ENCODE measurements at places on chromosomes 5 and 9. TPM values are rescaled to one million over a fixed set of nuclear protein-coding genes. Genes with fewer than 3 reads are reported as not detected.
A peak's percentile ranks its signal among the peaks of the same experiment; 100 is the strongest.

DNA sequence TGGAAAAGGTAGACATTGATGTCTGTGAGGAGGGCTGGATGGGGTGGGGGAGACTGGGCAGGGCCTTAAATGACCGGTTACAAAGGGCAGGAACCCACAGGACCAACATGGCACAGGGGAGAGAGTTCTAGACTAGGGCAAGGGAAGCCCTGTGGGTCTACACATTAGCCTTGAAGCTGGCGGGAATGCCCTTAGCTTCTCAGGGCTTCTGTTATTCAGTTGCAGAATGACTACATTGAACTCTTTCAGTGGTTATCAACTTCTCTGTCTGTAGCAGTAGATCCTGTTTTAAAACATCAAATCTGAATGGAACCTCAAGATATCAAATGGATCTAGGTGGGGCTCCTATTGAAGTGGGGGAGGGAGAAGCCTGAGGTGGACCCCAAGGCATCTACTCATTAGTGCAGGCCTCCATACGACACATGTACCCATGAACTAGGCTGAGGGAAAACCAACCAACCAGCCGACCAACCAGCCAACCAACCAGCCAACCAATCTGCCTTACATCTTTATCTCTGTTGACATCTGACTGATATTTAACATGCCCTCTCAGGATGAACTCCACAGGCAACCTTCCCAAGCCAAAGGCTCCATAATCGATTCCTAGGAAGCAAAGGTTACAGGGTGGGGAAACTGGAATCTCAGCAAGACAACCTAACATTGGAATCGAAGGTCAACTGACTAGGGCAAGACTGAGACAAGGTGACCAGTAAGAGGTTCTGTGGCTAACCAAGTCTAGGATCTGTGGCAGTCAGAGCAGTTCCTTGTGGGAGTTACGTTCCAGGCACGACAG is 48.3 kb downstream of the DAP start:
- no peaks in the 10 kb centered on the region for H3K27me3 ChIP-seq
- no peak for DNase-seq
- H3K4me1 ChIP-seq, result peaks cover 11% of the 10 kb centered on the region

The SLC34A3 gene
- not detected for total RNA-seq

GRCh38 chr9:14311956-14312685 is 1.8 kb downstream of the NFIB start:
- no peak for DNase-seq
- peaks cover 5% of the 10 kb centered on the region for H3K36me3 ChIP-seq
- H3K27ac ChIP-seq, result no peak overlapping the region
- no peak overlapping the region for H3K4me3 ChIP-seq
- H3K27me3 ChIP-seq, result peaks cover 55% of the 10 kb centered on the region
- H3K4me1 ChIP-seq, result peaks cover 18% of the 10 kb centered on the region

- no peaks in the 10 kb centered on the region for H3K27me3 ChIP-seq
- no peak overlapping the region for H3K4me3 ChIP-seq
- DNase-seq, result no peak
- H3K4me1 ChIP-seq, result no peaks in the 10 kb centered on the region
- H3K27ac ChIP-seq, result no peak overlapping the region
Observed at GRCh38 chr9:110191615-110192014, 16.3 kb downstream of the C9orf152 start.

- no peak for DNase-seq
- H3K27ac ChIP-seq, result no peak overlapping the region
- H3K27me3 ChIP-seq, result no peaks in the 10 kb centered on the region
Observed at GRCh38 chr9:78986446-78986845, 585.3 kb upstream of the TLE4 start.

- no peak overlapping the region for H3K4me3 ChIP-seq
- DNase-seq, result no peak
- no peaks in the 10 kb centered on the region for H3K4me1 ChIP-seq
- no peaks in the 10 kb centered on the region for H3K27me3 ChIP-seq
- H3K36me3 ChIP-seq, result no peaks in the 10 kb centered on the region
- no peak overlapping the region for H3K27ac ChIP-seq
Observed at GRCh38 chr5:36502608-36503007, 103.8 kb upstream of the SLC1A3 start.

DNA sequence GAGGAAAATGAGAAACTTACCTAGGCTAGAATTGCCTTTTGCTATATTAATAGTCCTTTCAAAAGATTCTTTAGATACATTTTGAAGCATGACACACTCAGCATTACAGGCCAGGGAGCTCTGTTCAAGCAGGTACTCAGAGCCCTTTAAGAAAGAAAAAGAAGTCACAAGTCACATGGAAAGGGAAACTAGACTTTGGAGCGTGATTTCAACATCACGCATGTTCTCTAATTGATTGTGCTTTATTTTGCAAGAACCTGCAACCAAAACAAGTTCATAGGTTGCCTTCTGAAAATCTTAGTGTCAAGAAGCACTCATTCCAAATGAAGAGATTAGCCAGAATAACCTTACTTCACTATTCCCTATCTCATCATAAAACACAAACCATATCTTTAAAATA is 103.8 kb downstream of the MPDZ start:
- no peak overlapping the region for H3K4me3 ChIP-seq
- H3K36me3 ChIP-seq, result no peaks in the 10 kb centered on the region
- no peak overlapping the region for H3K27ac ChIP-seq
- H3K4me1 ChIP-seq, result no peaks in the 10 kb centered on the region
- DNase-seq, result no peak

DNA sequence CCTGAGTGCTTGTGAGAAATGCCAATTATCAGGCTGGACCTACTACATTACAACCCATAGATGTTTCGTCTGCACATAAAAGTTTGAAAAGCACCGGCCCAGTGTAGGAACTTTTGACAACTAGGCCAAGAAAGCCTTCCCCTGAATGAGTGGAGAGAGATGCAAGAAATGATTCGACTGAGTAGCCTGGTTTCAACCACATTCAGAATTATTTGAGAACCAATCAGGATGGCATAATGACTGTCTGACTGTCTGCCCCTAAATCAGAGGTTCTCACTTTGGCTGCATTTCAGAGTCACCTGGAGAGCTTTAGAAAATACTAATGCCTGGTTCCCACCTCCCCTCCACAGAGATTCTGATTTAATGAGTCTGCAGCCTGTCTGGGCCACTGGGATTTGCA is 61.1 kb downstream of the FRMD3 start:
- no peak for DNase-seq
- no peaks in the 10 kb centered on the region for H3K36me3 ChIP-seq
- no peak overlapping the region for H3K4me3 ChIP-seq
- H3K4me1 ChIP-seq, result peaks cover 21% of the 10 kb centered on the region
- H3K27me3 ChIP-seq, result no peaks in the 10 kb centered on the region
- H3K27ac ChIP-seq, result no peak overlapping the region

DNA sequence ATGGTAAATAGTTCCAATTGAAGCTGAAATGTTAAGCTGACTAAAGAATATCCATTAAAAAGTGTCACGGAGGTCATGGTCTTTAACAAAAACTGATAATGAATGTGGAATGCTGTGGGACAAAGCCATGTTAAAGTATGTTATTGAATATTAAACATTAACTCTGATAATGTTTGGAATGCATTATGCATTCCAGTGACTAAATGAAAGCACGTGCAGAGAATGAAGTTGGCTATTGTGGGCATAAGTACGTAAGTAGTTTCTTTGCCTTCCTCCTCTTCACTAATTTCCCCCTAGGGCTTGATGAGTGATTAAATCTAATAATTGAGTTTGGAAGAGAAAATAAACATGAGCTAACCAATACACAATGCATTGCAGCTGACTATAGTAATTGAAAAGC is 640.4 kb upstream of the CDH10 start:
- H3K27me3 ChIP-seq, result no peaks in the 10 kb centered on the region
- no peaks in the 10 kb centered on the region for H3K36me3 ChIP-seq
- H3K4me3 ChIP-seq, result no peak overlapping the region
- H3K27ac ChIP-seq, result no peak overlapping the region

- H3K4me3 ChIP-seq, result no peak overlapping the region
- H3K4me1 ChIP-seq, result no peaks in the 10 kb centered on the region
- no peaks in the 10 kb centered on the region for H3K27me3 ChIP-seq
- H3K27ac ChIP-seq, result no peak overlapping the region
Observed at GRCh38 chr5:9617739-9618504, 12.2 kb downstream of the TAS2R1 start.

The WNT8A gene
- total RNA-seq, result not detected

DNA sequence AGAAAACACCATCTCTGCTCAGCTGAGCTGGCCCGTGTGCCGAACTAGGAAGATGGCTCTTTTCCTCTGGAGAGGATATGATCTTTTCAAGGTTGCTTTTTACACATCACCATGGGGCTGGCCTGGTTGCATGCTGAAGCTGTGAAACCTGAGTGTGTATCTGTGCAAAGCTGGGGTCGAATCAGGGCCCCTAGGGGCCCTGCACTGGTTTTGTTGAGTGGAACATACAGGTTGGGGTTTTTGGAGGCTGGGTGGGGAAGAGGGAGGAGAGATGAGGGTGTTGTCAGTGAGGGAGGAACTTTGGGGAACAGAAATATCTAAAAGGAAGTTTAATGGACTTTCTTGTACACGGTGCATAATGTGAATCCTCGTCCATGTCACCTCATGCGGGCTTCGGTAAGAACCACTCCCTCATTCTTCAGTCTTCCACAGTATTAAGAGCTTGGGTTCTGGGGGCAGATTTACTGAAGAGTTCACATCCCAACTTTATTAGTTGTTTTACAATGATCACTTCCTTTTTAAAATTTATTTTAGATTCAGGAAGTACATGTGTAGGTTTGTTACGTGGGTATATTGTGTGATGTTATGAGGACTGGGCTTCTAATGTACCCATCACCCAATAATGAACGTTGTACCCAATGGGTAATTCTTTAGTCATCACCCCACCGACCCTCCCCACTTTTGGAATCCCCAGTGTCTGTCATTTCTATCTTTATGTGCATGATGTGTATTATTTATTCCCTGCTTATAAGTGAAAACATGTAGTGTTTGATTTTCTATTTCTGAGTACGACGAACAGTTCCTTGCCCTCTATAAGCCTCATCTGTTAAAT is 238.2 kb downstream of the NR3C1 start:
- no peaks in the 10 kb centered on the region for H3K4me1 ChIP-seq
- H3K4me3 ChIP-seq, result no peak overlapping the region
- no peaks in the 10 kb centered on the region for H3K36me3 ChIP-seq
- H3K27me3 ChIP-seq, result no peaks in the 10 kb centered on the region

- H3K27ac ChIP-seq, result no peak overlapping the region
- peaks cover 5% of the 10 kb centered on the region for H3K27me3 ChIP-seq
- no peak for DNase-seq
- H3K36me3 ChIP-seq, result no peaks in the 10 kb centered on the region
Observed at GRCh38 chr5:102700120-102700831, 54.8 kb upstream of the PAM start.

The PLAC8L1 gene
- total RNA-seq, result not detected

GRCh38 chr5:40410231-40410861 is 269.4 kb upstream of the PTGER4 start:
- peaks cover 63% of the 10 kb centered on the region for H3K4me1 ChIP-seq
- H3K27me3 ChIP-seq, result no peaks in the 10 kb centered on the region
- H3K4me3 ChIP-seq, result peak overlapping the region; percentile 62

The MARVELD2 gene
- total RNA-seq, result 0.60 TPM

The ARHGEF39 gene
- 19.9 TPM for total RNA-seq

DNA sequence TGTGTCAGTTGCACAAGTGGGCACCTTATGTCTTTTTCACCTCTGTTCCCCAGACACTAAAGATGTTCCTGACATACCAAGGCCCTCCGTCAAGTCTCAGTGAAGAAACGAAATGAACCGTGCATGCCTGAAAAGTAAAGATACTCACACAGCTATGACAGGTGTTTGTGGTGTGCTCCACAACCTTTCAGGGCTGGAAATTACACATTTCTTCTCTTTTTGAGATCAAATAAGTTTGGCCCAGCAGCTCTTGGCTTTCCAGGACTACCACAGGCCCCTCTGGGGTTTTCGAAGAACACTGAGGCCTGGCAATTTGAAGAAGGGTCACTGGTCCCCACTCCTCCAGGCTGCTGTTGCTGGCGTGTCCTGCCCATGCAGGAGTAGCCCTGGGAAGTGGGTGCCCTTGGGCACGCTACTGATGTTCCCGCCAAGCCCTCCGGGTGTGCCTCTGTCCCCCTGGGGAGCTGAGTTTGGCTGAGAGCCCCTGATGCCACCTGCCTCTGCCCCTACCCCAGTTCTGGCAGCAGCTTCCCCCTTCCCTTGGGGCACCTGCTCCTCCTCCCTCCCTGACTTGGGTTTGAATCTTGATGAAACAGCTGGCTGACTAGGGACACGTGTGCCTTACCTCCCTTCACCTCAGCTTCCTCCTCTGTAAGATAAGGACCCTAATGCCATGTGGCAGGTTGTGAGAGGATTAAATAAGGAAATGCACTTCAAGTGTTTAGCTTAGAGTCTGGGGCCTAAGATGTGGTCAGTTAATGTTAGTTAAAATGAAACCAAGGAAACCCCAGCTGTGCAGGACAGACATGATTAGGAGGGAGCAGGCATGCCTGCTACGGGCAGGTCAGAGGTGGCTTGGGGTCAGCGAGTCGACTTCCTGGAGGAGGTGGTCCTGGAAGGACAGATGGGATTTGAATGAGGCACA is 49.1 kb upstream of the GADD45G start:
- no peak for DNase-seq
- no peaks in the 10 kb centered on the region for H3K36me3 ChIP-seq
- H3K27ac ChIP-seq, result peak overlapping the region; percentile 58
- H3K4me3 ChIP-seq, result no peak overlapping the region

DNA sequence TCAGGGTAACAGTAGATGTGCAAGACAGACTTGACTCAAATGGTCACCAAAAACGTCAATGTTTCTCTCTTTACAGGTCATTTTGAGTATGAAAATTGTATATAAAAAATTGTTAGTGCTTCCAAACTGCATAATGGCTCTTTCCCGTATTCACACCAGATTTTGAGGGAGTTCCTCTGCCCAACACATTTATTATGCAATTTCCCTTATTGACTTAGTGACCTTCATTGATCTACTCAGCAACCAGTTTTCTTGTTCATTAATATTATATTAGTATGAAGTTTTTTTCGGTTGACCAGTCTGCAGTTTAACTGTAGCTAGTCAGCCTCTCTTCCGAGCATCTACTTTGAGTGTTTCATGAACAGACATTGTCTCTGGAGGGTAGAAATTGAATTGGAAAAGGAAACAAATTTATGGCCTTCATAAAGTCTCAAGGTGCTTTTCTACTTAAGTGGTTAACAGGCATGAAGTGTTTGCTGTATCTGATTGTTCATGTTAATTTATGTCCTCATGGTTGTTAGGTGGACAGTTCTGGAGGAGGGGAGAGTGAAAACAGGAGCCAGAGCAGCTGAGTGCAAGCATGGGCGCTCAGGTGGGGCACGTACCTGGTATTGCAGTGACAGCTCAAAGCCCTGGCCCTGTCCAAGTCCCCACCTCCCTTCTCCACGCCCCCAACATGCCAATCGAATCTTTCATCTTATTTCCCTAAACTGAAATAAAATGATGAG is 240.2 kb downstream of the RFK start:
- no peak for DNase-seq
- H3K36me3 ChIP-seq, result no peaks in the 10 kb centered on the region
- no peaks in the 10 kb centered on the region for H3K4me1 ChIP-seq
